Activated naive CD4-positive, alpha-beta T cell treated with anti-CD3 and anti-CD28 coated beads, Interleukin-2, amount 50 U/mL, for 72 hours (primary cell): ENCODE measurements at places on chromosomes 1 and 21. TPM values are rescaled to one million over a fixed set of nuclear protein-coding genes. Genes with fewer than 3 reads are reported as not detected.

The BLACAT1 gene
- total RNA-seq = 0.62 TPM

The LAPTM5 gene
- 248 TPM for total RNA-seq

The APP gene
- 38.5 TPM for total RNA-seq

The CELA2B gene
- not detected for total RNA-seq

The S100A1 gene
- not detected for total RNA-seq

The SPRR5 gene
- not detected for total RNA-seq

The DENND2D gene
- total RNA-seq = 213 TPM

The SPRR2G gene
- not detected for total RNA-seq

The SLC66A1 gene
- 7.2 TPM for total RNA-seq

- DNase-seq = no peak
Measured at GRCh38 chr1:93783876-93784275, 95.1 kb downstream of the DNTTIP2 start.

GRCh38 chr1:109509176-109510134 lies at the start of gene AMIGO1:
AMIGO1 (minus strand) TSS chr1:109509727; CDS start chr1:109508912, 815 bp downstream.
- DNase-seq = no peak

GRCh38 chr1:171610385-171610784 lies 11.7 kb upstream of the MYOCOS start:
- DNase-seq = no peak

DNA sequence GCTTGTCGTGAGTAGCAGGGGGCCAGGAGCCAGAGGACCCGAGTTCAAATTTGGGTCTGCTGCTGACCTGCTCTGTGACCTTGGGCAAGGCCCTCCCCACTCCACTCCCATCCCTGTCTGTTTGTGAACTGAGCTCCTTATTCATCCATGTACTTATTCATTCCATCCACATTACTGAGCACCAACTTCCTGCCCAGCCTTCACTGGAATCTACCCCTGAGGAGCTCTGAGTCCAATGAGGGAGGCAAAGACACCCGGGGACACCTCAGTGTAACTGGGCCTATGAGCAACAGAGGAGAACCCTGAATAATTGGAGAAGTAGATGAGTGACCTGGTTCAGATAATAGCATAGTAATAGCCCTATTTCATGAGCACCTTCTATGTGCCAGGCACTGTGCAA lies 8.9 kb downstream of the BSND start:
- no peak for DNase-seq

DNA sequence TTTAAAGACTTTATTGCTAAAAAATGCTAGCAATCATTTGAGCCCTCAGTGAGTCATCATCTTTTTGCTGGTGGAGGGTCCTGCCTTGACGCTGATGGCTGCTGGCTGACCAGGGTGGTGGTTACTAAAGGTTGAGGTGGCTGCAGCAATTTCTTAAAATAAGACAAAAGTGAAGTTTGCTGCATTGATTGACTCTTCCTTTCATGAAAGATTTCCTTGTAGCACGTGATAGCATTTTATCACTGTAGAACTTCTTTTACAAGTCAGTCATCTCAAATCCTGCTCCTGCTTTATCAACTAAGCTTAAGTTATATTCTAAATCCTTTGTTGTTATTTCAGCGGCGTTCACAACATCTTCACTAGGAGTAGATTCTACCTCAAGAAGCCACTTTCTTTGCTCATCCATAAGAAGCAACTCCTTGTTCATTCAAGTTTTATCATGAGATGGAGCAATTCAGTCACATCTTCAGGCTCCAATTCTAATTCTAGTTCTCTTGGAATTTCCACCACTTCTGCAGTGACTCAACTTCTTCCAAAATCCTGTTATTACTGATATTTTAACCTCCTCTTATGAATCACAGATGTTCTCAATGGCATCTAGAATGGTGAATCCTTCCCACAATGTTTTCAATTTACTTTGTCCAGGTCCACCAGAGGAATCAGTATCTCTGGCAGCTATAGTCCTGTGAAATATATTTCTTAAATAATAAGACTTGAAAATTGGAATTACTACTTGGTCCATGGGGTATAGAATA lies 17.6 kb upstream of the RGS1 start:
- DNase-seq = no peak

GRCh38 chr1:194846488-194846887 lies 1660.1 kb upstream of the B3GALT2 start:
- DNase-seq = no peak

- DNase-seq = peak; percentile 12
Measured at GRCh38 chr1:110136911-110137310, 13.4 kb upstream of the SLC6A17 start.

DNA sequence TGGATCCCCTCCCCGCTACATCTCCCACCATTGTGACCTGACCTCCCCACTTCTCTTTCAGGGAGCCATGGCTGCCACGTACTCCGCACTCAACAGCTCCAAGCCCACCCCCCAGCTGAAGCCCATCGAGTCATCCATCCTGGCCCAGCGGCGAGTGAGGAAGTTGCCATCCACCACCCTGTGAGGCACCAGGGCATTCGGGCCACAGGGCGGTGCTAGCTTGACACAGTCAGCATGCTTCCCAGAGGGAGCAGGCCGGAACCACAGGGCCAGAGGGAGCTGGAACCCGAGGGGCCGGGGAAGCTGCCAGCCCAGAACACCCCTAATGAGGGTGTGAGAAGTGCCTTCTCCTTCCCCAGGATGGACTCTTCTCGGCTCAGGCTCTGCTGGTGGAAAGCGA lies 44.5 kb downstream of the RPS6KA1 start:
- no peak for DNase-seq

DNA sequence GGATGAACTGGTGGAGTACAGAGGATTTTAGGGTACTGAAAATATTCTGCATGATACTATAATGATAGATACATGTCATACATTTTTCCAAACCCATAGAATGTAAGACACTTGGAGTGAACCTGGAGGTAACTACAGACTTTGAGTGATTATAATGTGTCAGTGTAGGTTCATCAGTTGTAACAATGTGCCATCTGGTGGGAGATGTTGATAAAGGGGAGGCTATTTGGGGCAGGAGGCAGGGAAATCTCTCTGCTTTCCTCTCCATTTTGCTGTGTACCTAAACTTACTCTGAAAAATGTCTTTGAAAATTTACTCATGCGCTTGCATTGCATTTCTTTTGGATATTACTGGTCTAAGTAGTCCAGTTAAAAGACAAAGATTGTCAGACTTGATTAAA lies 35.2 kb downstream of the PTBP2 start:
- DNase-seq = no peak
